ENCODE measurements at places on chromosomes 1 and 21.

GRCh38 chr1:162003830-162004215 is 19.8 kb downstream of the OLFML2B start:
- no peak for DNase-seq

DNA sequence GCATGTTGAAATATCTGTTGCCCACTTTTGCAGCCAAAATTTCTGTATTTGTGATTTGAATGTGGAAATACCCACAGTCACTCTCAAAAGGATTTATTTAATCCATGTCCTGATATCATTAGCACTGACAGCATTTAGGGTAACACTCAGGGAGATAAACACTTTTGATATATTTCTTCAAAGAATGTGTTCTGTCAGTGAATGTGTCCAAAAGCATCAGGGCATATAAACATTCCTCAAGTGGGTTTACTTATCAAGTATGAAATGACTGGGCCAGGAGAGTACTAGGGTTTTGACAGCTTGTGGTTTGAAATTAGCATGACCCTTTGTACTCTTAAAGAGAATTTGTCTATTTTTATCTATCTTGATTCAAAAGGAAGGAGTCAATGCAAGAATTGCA is 1302.1 kb upstream of the ADGRL2 start:
- DNase-seq = no peak

DNA sequence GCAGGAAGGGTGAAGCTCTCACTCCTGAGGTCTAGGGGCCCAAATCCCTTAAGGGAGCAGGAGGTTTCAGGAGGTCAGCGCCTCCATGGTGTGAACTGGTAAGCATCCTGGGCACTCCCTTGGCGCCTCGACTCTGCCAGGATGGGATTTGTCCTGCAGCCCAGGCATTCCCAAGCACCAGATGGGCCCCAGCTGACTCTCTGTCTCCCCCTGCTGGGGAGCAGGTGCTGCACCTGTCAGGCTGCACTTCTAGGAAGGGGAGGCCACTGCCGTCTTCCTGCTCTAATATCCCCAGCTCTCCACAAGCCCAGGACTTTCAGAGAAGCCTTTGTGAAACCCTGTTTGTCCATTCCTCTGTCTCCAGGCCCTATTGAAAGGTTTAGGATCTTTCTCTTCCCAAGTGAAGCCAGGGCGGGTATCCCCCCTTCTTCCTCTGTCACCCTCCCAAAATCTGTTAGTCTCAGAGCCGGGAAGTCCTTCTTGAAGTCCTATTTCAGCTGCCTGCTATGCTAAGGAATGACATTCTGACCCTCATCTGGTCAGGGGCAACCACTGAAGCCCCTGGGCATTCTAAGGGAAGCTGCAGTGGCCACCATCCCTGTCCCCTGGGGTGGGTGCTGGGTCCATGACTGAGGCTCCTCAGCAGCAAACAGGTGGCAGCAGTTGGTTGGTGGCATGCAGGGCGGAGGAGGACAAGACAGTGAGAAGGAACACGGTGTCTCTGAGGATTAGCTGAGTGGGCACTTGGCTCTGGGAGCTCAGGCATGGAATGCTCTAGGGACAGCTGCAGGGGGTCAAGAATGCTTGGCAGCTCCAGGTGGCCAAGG is 3.2 kb downstream of the MYBPH start:
- no peak for DNase-seq

- no peak for DNase-seq
Observed at GRCh38 chr1:114756949-114757454, 782 bp downstream of the CSDE1 start.

GRCh38 chr1:154749078-154749760 is 120.9 kb downstream of the KCNN3 start:
- no peak for DNase-seq

DNA sequence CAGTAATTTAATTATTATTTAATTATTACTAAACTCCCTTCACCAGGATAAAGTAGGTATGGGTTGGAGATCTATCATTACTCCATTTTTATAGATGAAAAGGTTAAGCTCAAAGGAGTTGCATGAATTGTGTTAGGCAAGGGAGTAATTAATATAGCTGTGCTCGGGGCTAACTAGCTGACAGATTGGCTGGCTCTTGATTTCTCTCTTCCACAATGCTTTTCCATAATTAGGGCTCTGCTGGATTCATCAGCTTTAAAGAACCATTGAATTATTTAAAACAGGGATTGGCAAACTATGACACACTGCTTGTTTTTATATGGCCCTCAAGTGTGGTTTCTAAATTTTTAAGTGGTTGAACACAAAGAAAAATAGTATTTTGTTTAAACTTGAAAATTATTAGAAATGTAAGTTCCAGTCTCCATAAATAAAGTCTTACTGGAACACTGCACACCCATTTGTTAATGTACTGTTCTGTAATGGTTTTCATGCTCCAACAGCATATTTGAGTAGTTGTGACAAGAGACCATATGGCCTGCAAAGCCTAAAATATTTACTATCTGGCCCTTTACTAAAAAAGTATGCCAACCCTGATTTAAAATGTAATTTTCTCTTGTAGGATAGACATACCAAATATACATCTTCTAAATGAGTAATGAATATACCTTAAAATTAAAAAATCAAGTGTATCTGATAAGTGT is 76.4 kb downstream of the GDAP2 start:
- DNase-seq = no peak

DNA sequence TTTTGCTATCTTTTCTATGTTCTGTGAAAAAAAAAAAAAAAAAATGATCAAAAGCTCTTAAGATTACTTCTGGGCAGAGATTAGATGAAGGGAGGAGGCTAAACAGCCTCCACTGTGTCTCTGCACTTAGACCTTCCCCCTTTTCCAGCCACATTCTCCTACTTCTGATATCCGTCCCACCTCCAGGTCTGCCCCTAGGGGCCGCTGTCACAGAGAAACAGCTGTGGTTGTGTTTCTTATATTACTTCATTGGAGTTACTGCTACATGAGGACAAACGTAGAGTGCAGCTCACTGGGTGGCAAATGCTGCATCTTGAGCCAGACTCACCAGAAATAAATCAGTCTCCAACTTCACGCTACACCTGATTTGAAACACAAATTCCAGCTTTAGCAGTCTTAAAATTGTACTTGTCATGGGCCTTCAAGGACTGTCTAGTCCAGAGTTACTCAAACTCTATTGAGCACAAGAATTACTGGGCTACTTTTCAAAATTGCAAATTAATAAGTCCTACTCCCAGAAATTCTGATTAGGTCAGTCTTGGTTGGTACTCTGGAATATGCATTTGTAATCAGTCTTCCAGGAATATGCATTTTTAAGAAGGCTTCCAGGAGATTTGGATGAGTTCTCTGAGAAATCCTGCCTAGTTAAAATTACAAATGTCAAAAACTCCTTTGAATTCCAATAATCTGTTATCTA is 125.2 kb upstream of the PTBP2 start:
- no peak for DNase-seq

- no peak for DNase-seq
Observed at GRCh38 chr1:4210043-4210442, 310.0 kb upstream of the C1orf174 start.

DNA sequence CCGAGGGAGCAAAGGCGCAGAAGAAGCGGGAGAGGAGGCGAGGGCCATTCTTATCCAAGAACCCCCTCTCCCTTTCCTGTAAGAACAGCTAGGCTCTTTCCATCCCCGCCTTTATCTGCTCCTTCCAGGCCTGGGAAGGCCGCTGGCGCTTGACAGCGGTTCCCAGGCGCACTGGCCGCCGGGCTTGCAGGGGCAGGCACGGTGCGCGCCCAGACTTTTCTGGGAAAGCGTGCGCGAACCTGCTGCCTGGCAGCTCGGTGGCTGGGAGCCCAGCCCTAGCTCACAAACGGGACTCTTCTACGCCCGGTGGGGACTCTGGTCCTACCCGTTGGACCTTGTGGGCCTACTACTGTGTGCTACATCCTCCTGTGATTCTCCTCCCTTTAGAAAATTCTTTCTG is 8.8 kb upstream of the IFNLR1 start:
- DNase-seq = no peak

GRCh38 chr1:32743380-32744070 is 41.0 kb upstream of the SYNC start:
- no peak for DNase-seq

- no peak for DNase-seq
Observed at GRCh38 chr1:241532864-241533263, 686 bp downstream of the KMO start.
